ENCODE measurements at places on chromosomes 1 and 21. TPM values are rescaled to one million over a fixed set of nuclear protein-coding genes. Genes with fewer than 3 reads are reported as not detected.

ERG gene
- total RNA-seq, result 3.3 TPM

CASQ1 gene
- total RNA-seq, result 8.8 TPM

DNA sequence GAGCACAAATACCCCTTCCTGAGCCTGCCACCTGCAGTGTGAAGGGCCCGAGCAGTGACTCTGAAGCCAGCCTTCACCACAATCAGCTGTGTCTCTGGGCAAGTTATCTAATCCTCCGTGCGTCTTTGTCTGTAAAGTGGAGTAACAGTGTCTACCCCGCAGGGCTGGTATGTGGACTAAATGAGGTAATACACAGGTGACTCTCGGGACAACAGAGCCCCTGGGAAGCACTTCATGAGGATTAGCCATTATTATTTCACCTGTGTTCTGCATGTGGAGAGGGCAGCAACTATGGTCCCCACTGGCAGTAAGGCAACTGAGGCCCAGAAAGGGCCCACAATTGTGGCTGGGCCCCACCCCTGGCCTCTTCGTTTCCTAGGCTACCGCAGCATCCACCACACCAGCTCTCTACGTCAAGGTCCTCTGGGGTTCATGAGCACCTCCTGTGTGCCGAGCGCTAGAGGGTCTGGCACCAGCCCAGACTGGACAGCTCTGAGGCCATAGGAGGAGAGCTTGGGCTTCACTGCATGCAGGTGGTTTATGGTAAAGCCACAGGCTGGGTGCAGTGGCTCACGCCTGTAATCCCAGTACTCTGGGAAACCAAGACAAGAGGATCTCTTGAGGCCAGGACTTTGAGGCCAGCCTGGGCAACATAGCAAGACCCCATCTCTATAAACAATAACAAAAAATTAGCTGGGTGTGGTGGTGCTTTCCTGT lies 41.3 kb upstream of the LRP8 start:
- ATAC-seq, result no peak

GRCh38 chr1:195804547-195804946 lies 803.7 kb downstream of the KCNT2 start:
- no peak for ATAC-seq

- no peak for ATAC-seq
These were observed 33.8 kb upstream of the NFASC start for GRCh38 chr1:204836856-204837255.

GRCh38 chr1:98048751-98049325 lies 128.0 kb upstream of the DPYD start:
- no peak for ATAC-seq

GRCh38 chr1:210394281-210394821 lies 65.6 kb downstream of the HHAT start:
- ATAC-seq, result no peak

- peak; percentile 2 for ATAC-seq
These were observed 627 bp downstream of the ADARB1 start for GRCh38 chr21:45074818-45075595.

- no peak for ATAC-seq
These were observed 126.4 kb downstream of the HMGB4 start for GRCh38 chr1:33990281-33990680.
